ENCODE measurements at places on chromosomes 11 and 22. TPM values are rescaled to one million over a fixed set of nuclear protein-coding genes. Genes with fewer than 3 reads are reported as not detected.

GRCh38 chr11:11946180-11946579, 62.2 kb downstream of the DKK3 start:
- DNase-seq = no peak

- no peak for DNase-seq
Measured at GRCh38 chr22:17734187-17734586, 40.1 kb downstream of the BID start.

DNA sequence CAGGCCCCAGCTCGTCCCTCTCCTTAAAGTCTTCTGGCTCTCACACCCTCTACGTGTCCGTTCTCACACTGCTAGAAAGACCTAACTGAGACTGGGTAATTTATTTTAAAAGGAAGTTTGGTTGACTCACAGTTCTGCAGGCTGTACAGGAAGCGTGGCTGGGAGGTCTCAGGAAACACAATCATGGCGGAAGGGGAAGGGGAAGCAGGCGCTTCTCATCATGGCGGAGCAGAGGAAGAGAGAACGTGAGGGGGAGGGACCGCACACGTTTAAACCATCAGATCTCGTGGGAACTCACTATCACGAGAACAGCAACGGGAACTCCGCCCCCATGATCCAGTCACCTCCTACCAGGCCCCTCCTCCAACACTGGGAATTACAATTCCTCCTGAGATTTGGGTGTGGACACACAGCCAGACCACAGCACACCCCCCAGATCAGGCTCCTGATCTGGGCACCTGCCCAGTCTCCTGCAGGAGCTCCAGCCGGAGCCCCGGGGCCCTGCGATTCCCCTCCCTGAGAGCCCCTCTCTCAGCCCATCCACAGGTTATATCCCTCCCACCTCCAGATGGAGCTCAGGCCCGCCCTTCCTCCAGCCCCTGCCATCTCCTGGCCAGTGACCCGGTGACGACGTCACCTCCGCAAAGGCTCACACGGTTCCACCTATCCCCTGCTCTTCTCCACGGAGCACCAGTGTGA, 170.2 kb downstream of the BRD1 start:
- DNase-seq = peak; percentile 36

GRCh38 chr11:47222696-47223095, 7.9 kb downstream of the DDB2 start:
- DNase-seq = no peak

DNA sequence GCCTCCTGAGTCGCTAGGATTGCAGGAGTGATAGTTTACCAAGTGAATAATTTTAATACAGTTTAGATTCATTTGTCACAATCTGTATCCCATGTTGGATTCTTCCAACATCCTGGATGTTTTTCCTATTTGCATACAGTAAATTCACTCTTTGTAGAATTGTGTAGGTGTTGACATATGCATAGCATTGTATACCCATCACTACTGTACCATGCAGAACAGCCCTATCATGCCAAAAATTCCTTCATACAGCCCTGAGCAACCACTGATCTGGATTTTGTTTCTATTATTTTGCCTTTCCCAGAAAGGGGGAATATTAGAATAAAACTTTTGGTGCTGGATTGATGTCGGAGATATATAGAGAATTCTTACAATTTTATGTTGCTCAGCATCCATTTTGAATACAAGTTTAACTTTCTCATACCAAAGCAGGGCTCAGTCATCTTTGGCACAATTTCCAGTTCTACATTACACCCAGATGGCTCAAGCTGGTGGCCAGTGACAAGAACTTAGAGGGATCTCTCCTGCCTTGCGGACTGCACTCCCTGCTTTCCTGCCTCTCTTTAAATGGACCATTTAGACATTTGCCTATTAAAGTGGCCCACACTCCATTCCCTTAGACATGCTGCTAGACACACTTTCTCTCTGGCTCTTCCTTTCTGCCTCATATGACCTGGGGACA, 45.4 kb upstream of the CFAP300 start:
- no peak for DNase-seq

- DNase-seq = no peak
Measured at GRCh38 chr11:11265320-11265719, 87.7 kb downstream of the CSNK2A3 start.

GRCh38 chr22:33007485-33007884, 50.7 kb downstream of the SYN3 start:
- no peak for DNase-seq

- no peak for DNase-seq
Measured at GRCh38 chr11:82979824-82980223, 78.3 kb downstream of the DDIAS start.

DNA sequence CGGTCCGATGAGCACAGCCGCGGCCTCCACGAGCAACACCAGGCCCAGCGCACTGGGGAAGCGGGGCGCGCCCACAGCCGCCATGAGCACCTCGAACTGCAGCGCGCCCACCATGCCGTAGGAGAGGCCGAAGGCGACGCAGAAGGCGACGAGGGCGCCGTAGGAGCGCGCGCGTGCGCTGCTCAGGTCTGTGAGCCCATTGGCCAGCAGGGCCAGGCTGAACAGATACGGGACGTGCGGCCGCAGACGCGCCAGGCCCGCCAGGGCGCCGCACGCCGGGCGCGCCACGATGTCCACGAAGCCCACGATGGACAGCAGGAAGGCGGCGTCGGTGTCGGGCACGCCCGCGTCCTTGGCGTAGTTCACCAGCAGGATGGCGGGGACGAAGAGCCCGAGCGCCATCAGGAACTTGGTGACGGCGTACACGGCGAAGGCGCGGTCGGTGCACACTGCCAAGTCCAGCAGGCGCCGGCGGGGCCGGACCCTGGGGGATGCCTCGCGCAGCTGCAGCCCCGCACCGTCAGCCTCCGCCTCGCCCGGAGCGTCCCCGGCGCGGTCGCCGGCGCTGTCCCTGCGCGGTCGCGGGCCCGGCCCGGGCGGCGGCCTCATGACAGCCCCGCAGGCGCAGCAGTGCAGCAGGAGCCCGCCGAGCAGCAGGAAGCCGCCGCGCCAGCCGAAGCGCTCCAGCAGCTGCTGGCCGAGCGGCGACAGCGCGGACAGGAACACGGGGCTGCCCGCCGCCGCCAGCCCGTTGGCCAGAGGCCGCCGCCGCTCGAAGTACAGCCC, 2.9 kb downstream of the SLC16A8 start:
- peak; percentile 42 for DNase-seq

- DNase-seq = peak; percentile 78
Measured at GRCh38 chr11:83194281-83195142, 1.0 kb downstream of the ANKRD42 start.

DNA sequence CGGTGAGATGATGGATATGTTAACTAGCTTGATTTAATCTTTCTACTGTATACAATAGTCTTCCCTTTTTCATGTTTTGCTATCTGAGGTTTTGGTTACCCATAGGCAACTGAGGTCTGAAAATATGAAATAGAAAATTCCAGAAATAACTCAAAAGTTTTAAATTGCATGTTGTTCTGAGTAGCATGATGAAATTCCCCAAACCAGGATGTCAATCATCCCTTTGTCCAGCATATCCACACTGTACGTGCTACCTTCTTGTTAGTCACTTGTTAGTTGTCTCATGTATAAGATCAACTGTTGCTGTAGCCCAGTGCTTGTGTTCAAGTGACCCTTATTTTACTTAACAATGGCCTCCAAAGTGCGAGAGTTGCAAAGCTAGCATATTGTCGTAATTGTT, 21.2 kb upstream of the OR10W1 start:
- DNase-seq = no peak

GRCh38 chr22:31143038-31143437, 2.7 kb upstream of the PLA2G3 start:
- no peak for DNase-seq

DNA sequence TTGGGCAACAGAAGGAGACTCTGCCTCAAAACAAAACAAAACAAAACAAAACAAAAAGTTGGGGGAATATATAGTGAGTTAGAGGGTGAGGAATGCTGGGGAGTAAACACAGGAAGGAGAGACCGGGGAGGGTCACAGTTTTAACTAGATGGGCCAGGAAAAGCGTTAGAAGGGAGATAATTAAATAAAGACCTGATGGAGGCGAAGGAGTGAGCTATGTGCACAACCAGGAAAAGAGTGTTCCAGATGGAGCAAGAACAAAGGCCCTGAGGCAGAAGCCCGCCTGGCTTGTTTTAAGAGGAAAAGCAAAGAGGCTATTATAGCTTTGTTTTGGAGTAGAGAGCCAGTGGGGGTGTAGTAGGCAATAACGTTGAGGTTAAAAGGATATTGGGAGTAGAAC, 4.8 kb upstream of the PLA2G6 start:
- no peak for DNase-seq

DNA sequence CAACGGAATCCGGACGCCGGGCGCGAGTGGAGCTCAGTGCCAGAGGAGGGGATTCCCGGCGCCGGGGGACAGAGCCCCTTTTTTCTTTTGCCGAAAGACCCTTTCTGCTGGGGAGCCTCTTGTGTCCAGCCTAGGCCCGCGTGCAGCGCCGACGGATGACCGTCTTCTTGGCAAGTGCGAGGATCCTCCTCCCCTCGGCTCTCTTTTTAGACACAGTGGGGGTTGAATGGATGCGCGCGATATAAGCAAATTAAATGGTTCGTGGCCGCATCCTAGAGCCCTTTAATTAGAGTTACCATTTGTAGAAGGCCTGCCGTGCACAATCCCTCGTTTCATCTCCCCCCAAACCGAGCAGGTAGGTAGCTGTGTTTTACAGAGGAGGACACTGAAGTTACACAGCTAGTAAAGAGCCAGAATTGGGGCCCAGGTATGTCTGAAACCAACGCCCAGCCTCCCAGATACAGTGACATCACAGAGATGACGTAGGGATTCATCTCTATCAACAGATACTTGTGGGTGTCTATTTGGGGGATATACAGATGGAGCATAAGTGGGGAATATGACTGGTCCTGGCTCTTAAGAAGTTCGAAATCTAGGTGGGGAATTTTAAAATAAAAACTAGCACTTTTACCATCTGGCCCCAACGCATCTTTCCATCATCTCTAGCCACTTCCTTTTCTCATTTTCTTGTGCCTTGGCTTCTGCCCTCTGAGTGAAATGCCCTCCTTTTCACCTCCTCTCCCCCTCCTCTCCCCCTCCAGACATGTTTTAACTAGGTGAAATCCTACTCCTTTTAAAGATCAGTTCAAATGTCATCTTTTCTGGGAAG, 875 bp downstream of the TCP11L1 start:
- DNase-seq = peak; percentile 21

- peak; percentile 34 for DNase-seq
Measured at GRCh38 chr11:128903248-128904061, 12.3 kb downstream of the KCNJ5 start.

DNA sequence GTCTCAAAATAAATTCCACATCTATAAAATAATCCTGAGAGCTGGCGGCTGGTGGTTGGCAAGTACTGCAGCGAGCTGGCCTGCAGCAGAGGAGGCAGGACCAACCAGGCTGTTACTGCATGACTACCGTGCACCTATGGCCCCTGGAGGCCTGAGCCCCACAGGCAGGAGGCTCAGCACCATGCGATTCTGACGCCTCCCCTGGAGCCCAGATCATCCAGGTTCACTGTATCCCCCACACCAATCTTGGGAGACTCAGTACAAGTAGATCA, 159.5 kb upstream of the NCAM1 start:
- no peak for DNase-seq

DNA sequence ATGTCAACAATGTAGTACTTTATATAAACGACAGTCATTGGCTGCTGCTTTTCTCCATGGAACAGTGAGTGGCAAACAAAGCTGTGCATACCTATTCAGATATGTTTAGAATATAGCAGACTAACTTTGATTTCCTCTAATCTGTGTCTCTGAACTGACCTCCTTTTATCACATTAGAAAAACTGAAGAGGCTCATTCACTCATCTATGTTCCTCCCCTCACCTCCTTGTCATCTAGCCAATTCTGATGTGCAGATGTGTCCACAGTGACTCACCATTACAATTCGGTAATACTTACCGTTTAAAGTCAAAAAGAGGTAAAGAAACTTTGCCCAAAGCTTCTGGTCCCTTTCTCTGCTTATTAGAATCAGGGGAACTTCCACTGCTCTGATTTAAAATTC, 51.5 kb upstream of the RPS13 start:
- DNase-seq = no peak

GRCh38 chr11:27871056-27871455, 170.8 kb upstream of the BDNF start:
- no peak for DNase-seq

DNA sequence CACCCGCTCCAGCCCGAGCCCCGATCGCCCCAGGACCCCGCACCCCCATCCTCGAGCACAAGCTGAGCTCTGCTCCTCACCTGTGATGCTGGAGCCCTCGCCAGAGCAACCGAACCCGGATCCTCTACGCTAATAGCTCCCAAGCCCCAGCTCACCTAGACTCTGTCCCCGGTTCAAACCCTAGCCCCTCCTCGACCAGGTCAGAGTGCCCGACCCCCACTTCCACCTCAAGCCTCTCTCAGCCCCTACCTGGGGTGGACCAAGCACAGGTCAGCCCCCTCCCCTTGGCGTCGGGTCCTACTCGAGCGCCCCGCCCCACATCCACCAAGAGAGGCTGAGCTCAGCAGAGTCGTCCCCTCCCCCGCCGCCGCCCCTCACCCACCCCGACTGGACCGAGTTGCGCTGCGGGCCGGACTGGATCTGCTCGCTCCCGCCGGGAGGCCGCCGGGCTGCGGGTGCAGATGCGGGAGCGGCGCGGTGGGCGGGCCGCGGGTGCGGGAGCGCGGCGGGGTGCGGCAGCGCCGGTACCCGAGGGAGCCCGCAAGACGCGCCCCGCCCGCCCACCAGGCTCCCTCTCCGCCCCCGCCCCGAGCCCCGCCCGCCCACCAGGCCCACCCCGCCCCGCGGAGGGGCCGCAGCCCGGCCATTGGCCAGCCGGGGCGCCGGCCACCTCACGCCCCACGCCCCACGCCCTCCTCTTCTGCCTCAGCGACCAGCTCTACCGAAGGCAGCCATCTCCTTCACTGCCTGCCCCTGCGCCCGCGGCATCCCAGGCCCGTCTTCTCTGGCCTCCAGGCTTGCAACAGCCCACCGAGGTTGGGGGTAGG, 577 bp upstream of the DKK3 start:
- DNase-seq = peak; percentile 80

The DGCR6 gene
- 5.9 TPM for total RNA-seq

The SCARF2 gene
- total RNA-seq = 13.1 TPM

The GAL gene
- not detected for total RNA-seq

The MMP12 gene
- 0.34 TPM for total RNA-seq

The SGSM1 gene
- total RNA-seq = 3.5 TPM

The TST gene
- total RNA-seq = 63.7 TPM

The OR56A3 gene
- not detected for total RNA-seq

The SLC22A25 gene
- not detected for total RNA-seq

The SYT13 gene
- total RNA-seq = 6.2 TPM

The RIMBP3B gene
- total RNA-seq = 0.09 TPM

The TRIM49 gene
- total RNA-seq = not detected

The OR10A5 gene
- total RNA-seq = not detected

The BTG4 gene
- 0.74 TPM for total RNA-seq
